ENCODE measurements at places on chromosomes 3 and 15.
A peak's percentile ranks its signal among the peaks of the same experiment; 100 is the strongest.

DNA sequence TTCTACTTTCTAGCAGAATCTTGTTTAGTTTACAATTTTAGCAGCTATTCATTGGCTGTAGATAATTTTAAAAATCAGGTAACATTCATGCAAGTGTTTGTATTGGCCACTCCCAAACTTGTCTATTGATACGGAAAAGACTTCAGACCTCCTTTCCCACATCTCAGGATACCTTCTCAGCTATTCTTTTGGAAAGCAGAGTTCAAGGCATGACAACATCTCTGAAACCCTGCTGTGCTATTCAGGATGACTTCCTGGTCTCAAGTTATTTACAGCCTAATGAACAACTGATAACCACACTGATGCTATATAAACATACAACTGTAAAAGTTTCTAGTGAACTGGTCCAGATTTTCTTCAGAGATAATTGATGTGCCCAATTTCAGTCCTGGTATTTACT, 55.8 kb downstream of the DZIP3 start:
- DNase-seq: no peak

GRCh38 chr3:32597656-32598055, 27.0 kb upstream of the DYNC1LI1 start:
- no peak for DNase-seq

GRCh38 chr3:138118612-138119422, 3.4 kb upstream of the DZIP1L start:
- DNase-seq: peak; percentile 48

DNA sequence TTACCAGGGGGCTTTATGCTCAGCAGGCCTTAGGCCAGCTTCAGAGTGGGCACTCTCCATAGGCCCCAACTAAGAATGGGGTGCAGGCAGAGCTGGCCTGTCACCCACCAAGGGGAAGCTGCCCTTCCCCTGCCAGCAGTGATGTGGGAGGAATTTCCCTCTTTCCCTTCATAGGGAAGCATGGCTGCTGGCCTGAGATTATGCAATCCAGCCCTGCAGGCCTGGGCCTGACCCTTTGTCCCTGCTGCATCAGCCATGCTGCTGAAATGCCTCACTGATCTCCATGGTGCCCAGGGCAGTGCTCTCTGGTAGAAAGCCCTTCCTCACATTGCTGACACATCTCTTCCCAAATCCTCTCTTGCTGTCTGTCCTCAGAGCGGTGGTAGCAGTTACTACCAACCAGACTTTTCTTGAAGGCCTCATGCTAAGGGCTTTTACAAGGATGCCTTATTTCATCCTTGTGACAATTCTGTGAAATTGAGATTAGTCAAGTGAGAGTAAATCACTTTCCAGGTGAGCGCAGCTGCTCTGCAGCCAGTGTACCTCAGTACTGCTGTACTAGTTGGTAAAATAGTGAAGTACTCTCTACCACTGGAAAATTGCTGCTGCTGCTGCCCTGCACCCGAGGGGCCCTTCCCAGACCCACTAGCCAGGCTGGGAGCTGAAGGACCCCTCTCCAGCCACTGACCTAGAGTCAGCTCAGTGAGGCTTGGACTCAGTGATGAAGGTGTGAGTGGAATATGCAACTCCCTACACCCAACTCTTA, 33.8 kb downstream of the MRAS start:
- no peak for DNase-seq

DNA sequence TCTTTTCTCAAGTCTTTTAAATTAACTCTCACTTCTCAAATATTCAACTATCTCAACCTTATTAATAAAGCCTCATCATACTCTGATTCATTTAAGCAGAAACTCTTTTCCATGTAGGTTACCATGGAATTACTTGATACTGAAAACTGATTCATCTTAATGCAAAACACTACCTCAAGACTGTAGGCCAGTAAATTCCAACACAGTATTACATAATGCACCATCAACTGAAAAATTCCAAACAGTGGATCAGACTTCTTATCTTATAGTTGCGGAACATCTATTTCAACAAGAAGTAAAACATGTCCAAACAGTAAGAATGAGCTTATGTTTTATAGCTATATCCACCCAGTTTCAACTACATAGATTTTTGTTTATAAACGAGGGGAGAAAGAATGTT, 124.5 kb downstream of the PEAK1 start:
- DNase-seq: no peak

GRCh38 chr15:35381328-35381727, 164.6 kb downstream of the DPH6 start:
- no peak for DNase-seq

GRCh38 chr3:138497021-138497420, 62.6 kb downstream of the ESYT3 start:
- no peak for DNase-seq

All from H54 (cell line).